ENCODE measurements at places on chromosomes 5 and 9.
A peak's percentile ranks its signal among the peaks of the same experiment; 100 is the strongest.

DNA sequence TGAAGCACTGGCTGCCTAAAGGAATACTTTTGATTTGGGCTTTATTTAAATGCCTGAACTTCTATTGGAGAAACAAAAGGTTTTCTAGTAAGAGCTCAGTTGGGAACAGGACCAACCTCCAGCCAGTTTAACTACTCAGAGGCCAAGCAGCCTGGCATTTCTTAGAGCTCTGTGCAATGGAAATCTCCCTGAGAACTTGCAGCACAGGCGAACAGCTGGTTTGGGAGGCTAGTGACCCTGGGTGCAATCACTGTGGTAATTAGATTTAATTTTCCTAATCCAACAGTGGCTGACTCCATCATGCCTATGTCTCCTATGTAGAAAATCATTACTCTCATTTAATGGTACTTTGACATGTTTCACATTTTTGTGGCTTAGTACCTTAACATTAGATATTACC is 1.0 kb upstream of the CDH6 start:
- no peak for DNase-seq

DNA sequence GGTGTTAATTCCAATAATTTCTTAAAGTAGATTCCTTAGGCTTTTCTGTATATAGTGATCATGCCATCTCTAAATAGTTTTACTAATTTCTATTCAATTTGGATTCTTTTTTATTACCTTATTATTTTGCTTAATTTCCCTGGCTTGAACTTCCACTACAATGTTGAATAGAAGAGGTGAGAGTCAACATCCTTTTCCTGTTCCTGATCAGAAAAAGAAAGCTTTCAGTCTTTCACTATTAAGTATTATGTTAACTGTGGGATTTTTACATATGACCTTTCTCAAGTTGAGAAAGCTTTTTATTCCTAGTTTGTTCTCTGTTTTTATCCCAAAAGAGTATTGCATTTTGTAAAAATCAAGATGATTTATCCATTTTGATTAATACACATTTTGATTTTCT is 574.5 kb upstream of the TLE4 start:
- DNase-seq: no peak

GRCh38 chr9:18260521-18260920 is 213.4 kb upstream of the ADAMTSL1 start:
- DNase-seq: no peak

DNA sequence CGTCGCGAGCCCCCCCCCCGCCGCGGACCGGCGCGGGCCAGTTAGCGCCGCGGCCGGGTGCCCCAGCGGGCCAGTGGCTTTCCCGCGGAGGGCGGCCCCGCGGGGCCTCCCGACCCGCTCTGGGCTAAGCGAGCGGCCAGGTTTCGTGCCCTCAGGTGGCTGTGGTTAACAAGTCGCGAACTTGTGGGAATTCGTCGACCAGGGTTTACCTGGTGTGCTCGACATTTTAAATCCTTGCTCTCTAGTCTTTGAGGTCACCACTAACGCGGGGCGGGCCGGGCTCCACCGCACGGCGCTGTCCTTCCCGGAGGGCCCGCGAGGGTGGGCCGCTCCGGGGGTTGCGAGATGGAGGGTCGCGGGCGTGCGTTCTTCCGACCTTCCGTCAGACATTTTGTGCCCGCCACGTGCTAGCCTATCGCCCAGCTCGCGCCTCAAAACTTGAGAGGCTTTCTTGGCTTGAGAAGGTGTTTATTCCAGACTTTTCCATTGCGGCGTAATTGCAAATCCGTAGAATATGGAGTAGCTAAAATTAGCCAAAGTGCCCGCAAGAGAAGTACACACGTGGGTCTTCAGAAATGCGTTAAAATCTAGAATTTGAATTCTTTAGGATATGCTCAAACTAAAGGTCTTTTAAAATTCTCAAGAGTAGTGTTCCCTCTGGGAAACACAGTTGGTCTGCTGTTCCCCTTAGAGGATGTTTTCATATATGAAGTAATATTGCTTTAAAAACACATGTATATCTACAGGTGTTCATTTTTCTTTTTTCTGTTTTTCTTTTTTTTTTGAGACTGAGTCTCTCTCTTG is 2.1 kb downstream of the ANP32B start:
- peak; percentile 35 for DNase-seq

DNA sequence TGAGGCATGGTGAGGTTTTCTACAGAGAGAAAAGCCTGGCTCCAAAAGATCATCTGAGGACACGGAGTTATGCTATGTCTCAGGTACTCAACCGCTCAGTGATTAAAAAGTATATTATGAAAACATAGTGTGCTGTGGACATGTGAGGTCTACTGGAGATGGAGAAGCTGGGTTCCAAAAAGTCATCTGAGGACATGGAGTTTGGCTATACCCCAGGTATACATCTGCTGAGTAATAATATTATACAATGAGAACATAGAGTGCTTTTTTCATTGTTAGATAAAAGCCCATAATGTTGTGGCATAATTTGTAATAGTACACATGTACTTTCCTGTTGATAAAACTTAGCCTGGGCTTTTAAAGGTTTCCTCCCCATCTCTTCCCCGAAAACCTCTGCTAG is 70.7 kb upstream of the SHISAL2B start:
- no peak for DNase-seq

Measured in T-helper 1 cell (primary cell).